Right atrium auricular region (tissue), 2 donors: ENCODE measurements at places on chromosomes 16 and 17. TPM values are rescaled to one million over a fixed set of nuclear protein-coding genes. Genes with fewer than 3 reads are reported as not detected.

Gene CCL17
- total RNA-seq: not detected

Gene LRRC45
- 4.9 TPM for total RNA-seq

Gene NXPH3
- 3.4 TPM for total RNA-seq

Gene PYDC1
- not detected for total RNA-seq

Gene CDC42EP4
- total RNA-seq: 35.4 TPM

Gene TMC8
- 1.0 TPM for total RNA-seq

Gene KRT31
- not detected for total RNA-seq

Gene ANKRD40CL
- total RNA-seq: not detected

Gene AXIN2
- total RNA-seq: 29.8 TPM

Gene NPB
- not detected for total RNA-seq

Gene ROGDI
- 65.6 TPM for total RNA-seq

Gene RBFOX1
- total RNA-seq: 30.4 TPM

Gene TSNAXIP1
- not detected for total RNA-seq

Gene MPRIP
- 102 TPM for total RNA-seq

Gene HBA1
- total RNA-seq: 1,137 TPM

Gene ITGA2B
- total RNA-seq: 1.0 TPM

Gene ITGB3
- 3.0 TPM for total RNA-seq
